CD8-positive, alpha-beta memory T cell (primary cell): ENCODE measurements at places on chromosomes 3 and 15. TPM values are rescaled to one million over a fixed set of nuclear protein-coding genes. Genes with fewer than 3 reads are reported as not detected.

- no peak for DNase-seq
These were observed 42.2 kb downstream of the CD200 start for GRCh38 chr3:112375117-112375516.

GRCh38 chr3:112372396-112372795, 39.4 kb downstream of the CD200 start:
- no peak for DNase-seq

DNA sequence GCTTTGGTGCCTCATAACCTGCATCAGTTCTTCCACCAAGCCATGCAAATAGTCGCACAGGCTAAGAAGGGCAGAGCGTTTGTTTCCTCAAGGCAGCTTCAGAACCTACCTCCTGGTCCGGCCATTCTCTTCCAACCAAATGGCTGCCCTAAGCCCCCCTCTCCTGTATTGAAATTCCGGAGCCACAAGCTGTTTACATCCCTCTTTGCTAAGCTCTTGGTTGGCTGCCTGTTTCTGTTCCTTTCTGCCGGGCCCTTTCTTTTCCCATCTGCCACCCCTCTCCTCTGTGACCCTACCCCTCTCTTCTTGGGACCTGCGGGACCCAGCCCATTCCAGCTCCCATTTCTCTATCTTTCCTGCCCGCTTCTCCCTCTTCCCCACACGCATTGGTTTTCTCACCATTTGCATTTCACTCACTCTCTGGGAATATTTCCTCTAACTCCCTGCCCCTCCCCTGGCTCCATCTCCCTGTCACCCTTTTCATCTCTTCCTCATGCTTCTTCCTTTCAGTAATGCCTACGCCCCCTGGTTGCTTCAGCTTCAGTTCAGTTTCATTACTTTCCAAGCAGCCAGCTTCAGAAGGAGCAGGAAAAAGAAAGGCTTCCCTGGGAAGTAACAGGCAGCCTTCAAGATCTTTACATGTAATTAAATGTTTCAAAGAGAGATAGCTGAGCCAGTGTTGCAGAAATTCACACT, 113.5 kb downstream of the RAB11A start:
- no peak for DNase-seq

- no peak for DNase-seq
These were observed 92.9 kb downstream of the NR1D2 start for GRCh38 chr3:24037971-24038370.

GRCh38 chr3:58026598-58026997, 18.4 kb downstream of the FLNB start:
- no peak for DNase-seq

DNA sequence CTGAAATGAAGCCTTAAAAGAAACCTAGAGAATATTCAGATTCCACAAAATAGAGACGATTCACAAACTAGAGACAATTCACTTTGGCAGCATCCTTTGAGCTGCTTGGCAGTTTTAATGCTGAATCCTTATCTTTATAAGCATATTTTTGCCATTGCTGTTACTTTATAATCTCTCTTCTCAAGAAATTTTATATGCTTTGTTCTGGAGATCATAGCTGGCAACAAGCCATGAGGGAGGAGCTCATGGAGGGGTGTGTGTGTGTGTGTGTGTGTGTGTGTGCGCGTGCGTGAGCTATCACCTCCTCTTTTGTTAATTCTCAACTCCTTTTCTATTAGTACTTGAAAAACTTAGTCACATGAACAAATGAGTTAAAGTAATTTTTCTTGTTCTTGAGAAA, 495.0 kb upstream of the RGMA start:
- no peak for DNase-seq

The KBTBD8 gene
- polyA plus RNA-seq, result 3.6 TPM

The IGSF10 gene
- not detected for polyA plus RNA-seq

The DAZL gene
- polyA plus RNA-seq, result not detected

The FBXW12 gene
- polyA plus RNA-seq, result not detected
